ENCODE measurements at places on chromosomes 4 and X.

DNA sequence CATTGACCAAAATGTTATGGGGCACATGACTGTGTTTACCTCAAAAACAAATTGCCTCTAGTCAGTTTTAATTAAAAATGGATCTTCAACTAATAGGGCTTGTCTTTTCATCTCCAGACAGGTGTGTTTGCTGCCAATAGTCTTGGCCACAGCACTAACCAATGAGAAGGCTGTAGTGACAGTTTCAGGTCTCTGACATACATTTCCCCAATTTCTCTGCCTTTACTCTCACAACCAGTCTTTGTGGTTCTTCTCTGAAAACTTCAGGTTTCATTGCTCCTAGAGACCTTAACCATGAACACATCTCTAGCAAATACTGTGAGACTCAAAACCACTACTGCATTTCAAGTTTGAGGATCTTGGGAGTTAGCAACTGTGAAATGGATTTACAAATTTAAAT, 3.5 kb upstream of the EDNRA start:
- no peak for DNase-seq

DNA sequence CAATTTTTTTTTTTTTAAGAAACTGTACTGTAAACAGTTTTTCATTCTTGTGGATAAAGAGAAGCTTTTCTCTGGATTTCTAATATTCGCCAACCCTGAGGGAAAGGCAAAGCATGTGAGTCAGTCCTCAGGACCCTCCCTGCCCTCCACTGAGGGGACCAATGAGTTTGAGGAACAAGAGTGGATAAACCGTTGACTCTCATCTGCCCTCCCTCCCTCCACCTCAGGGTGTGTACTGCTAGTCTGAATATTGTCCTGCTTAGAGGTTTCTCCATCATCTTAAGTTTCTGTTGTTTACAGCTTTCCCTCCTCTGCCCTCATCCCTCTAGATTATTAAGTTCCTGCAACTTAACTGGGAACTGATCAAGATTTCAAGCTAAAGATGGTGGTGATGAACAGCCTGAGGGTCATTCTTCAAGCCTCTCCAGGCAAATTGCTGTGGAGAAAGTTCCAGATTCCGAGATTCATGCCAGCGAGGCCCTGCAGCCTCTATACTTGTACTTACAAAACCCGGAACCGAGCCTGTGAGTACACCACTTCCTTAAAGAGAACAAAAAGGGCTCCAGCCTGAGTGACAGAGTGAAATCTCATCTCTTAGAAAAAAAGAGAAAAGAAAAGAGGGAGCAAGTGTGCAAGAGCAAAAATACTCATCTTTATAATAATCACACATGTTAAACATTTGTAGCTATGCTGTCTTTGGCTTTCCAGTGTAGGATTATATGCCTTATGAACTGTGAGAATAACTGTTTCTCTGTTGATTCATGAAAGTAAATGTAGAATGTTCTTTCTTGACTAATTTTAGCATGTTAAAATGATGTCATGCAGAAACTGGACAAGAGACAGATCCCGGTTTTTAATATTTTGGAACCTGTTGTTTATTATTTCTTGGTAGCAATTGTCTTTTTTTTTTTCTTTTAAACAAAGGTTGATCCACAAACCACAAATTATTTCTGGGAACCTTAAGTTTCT, 11.9 kb downstream of the CA5B start:
- no peak for DNase-seq

DNA sequence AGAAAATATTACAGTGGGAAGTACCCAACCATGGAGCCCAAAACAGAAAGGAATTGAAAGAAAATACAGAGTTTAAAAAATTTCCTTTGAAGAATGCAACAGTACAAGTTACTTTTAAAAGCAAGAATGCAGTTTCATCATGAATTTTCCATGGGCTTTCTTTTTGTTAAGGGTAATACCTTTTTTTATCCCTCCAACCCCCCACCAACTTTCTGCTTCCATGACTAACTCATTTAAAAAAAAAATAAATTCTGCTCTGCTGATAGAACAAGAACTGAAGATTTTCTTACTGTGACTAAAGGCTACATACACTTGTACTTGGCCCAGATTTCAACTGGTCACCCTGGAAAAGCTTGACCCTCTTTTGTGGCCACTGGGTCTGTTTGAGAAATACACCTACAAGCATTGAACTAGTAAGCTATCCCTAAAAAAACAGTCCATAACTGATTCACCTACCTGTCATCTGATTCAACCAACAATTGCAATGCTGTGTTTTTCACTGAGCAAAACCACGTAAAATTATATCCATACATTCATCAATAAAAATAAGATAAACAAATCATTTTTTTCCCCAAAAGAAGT, 214.2 kb downstream of the NSUN7 start:
- no peak for DNase-seq

DNA sequence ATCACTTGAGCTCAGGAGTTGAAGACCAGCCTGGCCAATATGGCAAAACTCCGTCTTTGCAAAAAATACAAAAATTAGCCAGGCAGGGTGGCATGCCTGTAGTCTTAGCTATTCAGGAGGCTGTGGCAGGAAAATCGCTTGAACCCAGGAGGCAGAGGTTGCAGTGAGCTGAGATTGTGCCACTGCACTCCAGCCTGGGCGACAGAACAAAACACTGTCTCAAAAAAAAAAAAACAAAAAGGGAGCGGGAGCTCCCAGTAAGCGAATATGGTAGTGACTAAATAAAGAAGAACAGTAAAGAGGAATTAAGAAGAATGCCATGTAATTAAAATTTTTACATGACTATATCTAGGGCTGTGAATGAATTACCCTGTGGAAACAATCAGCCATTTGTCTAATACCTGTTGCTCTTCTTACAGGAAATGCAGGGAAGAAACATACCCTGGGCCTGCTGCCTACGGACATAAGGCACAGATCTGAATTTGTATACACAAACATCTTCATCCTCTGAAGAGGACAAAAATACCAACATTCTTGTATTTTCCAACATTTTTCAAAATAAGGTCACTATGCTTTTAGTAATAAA, 11.4 kb downstream of the WDFY3 start:
- DNase-seq: no peak

DNA sequence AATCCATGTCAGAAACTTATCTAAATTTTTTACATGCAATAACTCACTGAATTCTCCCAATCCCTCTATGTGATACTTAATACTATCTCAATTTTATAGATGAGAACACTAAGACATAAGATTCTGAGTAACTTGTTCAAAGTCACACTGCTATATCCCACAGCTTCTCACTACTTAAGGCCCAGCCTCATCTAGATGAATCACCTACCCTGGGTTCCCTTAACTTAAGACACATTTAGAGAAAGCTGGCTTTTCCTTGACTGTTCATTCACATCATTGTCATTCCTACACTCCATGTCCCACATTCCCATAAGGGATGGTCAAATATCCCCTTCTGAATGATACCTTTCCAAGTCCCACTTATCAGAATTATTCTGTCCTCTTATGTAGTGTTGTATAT, 21.0 kb downstream of the TNIP3 start:
- no peak for DNase-seq

DNA sequence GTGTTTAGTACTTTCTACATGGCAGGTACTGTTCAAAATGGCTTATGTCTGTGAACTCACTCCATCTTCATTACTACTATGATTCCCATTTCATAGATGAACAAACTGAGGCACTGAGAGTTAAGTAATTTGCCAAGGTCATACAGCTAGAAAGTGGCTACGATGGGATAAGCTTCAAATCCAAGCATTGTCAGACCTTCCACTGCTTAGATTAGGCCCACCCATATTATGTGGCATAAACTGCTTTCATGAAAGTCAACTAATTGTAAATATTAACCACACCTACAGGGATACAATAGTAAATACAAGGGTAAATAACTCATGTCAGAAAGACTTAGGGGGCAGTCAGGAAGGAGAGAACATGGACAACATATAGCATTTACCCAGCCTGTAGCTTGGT, 68.8 kb downstream of the SLITRK2 start:
- no peak for DNase-seq

DNA sequence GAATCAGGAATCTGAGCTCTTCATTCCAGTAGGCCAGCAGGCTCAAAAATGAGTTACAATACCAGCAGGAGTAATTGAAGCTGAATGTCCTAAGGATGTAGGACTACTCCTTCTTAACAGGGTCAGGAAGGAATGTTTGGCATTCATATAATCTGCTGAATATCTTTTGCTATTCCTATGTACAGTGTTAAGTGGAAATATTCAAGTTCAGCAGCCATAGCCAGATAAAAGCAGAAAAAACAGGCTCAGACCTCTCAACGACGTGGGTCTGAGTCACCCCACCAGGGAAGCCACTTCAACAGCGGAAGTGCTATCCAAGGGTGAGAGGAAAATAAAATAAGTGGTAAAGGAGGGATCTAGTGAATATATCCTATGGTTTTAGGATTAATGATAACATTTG, 577.0 kb downstream of the SPOCK3 start:
- DNase-seq: no peak

Data from OCI-M1 (cell line).